Stimulated activated CD8-positive, alpha-beta memory T cell treated with anti-CD3 and anti-CD28 coated beads, Interleukin-4, amount 100 ng/mL, for 1 hour (primary cell): ENCODE measurements at places on chromosomes 11 and 22.

GRCh38 chr11:102229510-102230123, 87.7 kb upstream of the BIRC3 start:
- DNase-seq = no peak

GRCh38 chr22:25630447-25630846, 66.0 kb downstream of the GRK3 start:
- no peak for DNase-seq

DNA sequence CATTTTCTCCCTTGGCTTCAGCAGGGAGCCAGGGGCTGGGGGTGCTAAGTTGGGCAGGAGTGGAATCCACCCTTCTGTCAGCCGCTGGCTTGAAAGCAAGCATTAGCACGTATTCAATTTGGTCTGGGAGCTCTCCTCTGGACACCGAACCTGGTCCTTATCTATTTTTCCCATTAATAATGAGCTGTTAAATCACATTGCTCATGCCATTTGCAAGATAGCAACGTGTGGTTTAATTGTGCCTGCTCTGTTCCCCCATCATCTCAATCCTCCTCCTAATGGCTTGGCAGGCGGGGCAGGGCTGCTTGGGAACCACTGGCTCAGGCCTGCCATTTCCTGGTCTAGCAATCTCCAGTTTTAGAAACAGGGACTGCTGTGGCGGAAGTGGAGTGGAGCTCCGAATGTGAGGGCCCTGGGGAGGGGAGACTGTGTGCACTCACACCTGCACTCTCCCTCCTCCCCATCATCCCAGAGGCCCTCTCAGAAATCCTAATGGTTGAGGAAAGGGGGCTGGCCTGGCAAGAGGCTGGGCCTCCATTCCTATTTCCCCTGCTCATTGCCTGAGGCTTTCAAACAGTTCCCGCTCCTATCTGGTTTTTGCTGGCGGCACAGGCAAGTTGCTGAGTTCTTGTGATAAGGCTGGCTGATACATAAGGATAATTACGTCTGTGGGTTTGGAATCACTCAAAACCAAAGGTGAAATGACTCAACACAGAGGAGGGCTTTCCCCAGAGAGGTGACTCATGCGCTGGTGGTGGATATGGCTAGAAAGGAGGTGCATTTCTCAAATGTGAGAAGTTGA, 201.2 kb upstream of the E2F8 start:
- no peak for DNase-seq

GRCh38 chr11:44468345-44468988, 97.0 kb upstream of the CD82 start:
- no peak for DNase-seq

DNA sequence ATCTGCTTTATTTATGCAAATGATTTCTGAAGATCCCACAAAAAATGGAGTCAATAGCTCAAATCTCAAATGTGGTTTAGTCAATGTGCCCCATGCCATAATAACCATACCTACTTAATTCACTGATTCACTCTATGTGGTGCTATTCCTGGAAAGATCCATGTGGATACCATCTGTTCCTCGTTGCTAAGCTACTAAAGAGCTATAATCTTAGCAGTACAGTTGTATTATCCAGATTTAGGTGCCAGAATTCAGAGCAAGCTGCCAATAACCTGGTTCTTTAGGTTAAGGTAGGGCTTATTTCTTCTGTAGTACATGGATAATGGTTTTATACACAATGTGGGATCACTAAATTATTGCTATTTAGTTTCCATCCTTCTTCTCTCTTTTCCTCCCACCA, 974.7 kb upstream of the CCDC90B start:
- DNase-seq = no peak

DNA sequence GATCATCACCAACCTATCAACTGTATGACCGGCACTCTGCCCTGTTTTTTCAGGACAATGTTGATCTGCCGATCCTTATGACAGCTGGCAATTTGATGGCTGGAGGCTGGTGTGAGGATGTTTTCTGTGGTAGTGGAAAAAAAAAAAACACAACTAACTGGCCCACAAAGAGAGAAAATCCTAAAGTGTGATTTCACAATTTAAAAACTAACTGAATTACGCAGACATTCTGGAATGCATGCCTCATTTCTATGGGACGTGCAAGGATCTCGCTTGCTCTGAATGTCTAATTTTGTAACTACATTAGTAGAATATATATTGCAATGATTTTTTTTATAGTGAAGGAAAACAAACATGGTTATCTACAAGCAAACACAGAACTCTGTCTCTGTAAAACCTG, 590.5 kb downstream of the ETS1 start:
- no peak for DNase-seq

DNA sequence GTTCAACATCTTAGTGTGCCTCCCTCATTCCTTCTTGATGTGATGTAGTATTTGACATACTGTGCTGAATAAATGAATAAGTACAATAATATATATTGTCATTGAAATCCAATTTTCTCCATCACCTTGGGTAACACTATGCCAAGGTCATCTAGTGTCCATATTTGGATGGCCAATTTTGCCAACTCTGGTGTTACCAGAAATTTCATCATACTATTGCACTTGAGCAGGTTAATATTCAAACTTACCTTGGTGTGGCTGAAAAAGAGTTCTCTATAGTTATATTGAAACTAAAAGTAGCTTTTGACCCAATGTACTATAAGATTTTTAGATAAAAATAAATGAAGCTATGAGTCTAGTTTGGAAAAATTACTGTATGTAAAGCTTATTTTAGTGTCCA, 98.2 kb upstream of the SLC6A5 start:
- DNase-seq = no peak

- no peak for DNase-seq
These were observed 692.8 kb upstream of the CCDC90B start for GRCh38 chr11:83978942-83979341.

DNA sequence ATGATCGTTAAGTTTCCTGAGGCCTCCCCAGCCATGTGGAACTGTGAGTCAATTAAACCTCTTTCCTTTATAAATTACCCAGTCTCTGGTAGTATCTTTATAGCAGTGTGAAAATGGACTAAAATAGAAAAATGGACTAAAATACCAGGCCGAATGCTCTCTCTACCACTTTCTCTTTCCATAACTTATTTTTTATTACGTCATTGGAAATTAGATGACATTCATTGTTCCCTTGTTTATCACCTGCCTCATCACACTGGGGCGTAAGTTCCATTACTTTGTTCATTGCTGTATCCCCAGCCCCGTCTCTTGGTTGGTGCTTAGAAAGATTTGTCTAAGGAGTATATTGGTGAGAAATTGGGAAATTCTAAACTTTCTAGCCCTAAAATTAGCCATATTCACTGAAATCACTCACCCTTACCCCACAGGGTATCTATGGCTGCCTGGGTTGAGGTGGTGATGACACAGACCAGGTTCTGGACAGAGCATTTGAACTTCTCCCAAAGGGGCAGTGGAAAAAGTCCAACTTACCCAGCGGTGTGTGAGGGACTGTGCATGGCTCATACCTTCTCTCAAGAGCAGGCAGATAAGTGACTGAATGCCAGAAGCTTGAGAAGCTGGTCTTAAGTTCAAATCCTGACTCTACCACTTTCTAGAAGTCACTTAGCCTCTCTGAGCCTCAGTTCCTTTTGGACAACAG, 50.9 kb upstream of the TP53I11 start:
- no peak for DNase-seq
